ENCODE measurements at places on chromosomes 2 and 18.

DNA sequence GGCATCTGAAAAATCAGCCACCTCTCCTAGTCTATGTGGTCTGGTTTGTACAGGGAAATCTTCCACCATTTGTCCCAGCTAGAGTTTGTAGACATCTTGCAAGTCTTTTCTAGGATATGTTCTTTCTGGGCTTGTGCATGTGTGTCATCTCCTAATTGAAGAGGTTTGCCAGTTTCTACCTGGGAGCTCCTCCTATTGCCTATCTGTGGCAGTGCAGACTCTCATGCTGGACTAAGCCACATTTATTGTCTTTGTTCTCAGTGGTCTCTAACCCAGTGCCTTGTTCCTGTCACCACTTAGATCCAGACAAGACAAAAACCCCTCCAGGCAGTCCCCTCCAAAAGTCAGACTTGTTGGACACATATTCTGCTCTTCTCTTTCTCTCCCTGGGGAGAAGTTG lies 72.0 kb upstream of the MRPS9 start:
- no peak for ATAC-seq

DNA sequence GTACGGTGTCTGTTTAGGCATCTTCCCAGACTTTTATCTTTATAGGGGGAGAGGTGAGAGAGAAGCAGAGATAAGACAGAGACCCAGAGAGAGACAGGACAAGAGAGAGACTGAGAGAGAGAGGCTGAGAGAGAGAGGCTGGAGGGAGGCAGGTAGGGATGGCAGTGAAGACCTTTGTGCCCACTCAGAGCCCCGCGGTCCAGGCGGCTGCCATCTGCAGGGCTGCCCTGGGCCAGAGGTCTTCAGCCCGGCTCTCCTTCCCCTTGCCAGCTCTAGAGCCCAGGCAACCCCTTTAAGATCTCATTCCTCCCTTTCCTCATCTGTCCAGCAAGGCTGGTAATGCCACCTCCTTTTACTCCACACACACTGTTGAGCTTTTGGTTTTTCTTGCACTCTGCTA lies 610.0 kb downstream of the GALR1 start:
- peak; percentile 60 for ATAC-seq

GRCh38 chr2:216231867-216232266 lies 122.7 kb downstream of the XRCC5 start:
- ATAC-seq, result no peak

DNA sequence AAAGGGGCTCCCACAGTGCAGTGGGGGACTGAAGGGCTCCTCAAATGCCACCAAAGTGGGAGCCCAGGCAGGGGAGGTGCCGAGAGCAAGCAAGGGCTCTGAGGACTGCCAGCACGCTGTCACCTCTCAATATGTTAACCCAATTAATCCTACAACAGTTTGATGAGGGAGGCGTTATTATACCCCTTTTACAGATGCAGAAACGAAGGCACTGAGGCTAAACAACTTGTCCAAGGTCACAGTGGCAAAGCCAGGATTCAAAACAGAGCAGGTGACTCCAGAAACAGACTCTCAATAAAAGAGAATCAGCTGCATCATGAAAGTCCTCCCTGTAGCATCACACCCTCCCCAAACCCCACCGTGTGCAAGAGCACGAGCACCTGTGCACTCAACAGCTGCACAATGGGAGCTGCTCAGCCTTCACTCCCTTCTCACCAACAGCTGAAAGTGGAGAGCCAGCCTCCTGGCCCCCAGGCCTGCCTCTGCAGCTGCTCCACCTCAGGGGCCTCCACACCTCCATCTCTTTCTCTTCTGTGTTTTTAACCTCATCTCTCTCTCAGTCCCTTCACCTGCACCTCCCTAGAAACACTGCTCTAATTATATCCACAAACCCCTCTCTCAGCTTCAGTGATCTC lies 8.1 kb downstream of the NPC1 start:
- no peak for ATAC-seq

- no peak for ATAC-seq
These were observed 23.5 kb downstream of the MARCHF4 start for GRCh38 chr2:216348756-216349308.

DNA sequence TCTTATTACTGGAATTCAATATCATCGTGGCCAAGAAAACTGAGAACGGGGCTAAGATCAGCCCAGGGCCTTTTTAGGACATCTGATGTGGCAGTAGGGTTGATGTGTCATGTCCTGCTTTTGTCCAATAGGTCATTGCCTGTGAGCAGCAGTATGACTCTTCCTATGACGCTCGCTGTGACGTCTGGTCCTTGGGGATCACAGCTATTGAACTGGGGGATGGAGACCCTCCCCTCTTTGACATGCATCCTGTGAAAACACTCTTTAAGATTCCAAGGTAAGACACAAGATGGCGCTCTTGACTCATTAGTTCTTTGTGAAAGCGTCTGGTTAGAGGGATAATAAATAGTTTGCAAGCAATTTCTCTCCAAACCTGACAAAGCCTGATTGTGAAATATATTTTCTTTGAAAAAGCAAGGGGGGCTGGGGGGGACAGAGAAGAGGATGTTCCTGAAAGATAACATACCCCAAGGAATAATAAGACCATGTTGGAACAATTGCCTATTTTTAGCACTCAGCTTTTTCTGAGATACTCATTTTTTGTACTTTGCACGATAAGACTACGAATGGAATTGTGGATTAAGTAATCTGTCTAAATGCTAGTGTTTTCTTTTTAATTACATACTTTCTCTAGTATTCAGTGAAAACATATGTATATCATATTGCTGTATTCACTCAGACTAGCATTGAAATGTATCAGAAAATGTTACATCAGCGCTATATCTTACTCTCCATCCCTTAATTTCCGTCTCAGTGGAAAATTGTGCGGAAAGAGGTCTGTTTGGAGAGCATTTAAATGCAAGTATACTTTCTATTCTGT lies 58.1 kb downstream of the MYO3B start:
- ATAC-seq, result no peak

DNA sequence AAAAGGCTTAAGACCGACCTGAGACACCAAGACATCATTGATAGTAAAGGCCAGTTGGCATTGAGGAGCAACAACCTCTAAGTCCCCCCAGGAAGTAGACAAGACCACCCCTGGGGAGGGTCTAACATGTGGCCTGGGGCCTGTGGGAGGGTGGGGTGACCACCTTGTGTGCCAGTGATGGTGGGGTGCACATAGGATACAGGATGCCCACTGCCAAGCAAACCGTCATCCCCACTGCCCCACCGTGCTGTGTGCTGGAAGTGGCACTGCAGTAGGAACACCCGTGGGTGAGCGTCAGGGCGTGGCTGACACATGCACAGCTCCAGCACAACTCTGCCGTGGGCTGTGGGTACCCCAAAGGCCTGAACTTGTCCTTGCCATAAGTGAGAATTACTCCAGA lies 84.3 kb upstream of the LGALSL start:
- ATAC-seq, result peak; percentile 39

DNA sequence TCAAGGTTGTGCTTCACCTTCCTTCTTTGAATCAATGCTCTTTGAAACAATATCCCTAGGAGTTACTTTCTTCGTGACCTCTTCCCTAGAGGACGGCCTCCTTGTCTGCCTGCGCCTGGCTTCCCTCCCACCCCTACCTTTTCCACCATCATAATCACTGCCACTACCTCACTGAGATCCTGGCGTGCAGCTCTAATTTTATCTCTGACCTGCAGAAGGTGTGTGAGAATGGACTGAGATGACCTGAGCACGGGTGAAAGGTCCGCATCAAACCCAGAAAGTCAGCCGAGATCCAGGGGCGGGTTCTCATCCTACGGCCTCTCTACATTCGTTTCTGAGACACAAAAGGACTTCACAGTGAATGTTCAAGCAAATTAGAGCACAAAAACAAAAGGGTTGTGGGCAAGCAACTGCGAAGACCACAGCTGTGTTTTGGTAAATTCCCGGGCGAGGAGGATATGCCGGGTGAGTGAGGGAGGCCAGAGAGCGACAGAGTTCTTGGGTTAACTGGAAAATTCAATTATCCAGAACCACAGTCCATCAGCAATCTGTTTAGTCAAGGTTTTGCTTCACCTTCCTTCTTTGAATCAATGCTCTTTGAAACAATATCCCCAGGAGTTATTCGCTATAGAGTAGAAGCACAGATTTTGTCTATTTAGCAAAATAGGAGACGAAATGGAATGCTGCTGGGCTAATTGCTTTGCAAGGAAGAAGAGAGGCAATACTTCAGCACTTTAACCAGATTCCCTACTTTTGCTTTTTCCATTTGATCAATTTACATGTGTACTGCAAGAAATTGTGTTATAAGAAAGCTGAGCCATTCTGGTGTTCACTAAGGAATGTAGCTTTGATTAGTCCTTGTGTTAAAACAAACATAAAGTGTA lies 212.6 kb downstream of the ACKR3 start:
- ATAC-seq, result no peak

DNA sequence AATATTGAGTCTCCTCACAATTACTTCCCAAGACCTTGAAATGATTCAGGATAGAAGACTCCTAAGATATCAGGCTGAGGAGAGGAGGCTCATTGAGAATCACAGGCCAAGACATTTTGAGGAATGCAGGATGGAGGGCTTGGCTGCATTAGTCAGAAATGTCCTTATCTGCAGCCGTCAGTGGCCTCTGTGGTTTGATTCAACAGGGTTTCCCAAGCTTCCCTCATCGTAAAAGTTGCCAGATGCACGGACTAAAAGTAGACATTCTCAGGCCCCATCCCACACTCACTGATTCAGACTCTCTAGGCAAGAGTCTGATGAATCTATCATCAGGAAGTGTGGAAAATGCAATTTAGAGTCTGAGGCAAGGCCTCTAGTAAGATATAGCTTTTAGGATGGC lies 34.0 kb upstream of the TMEM178A start:
- no peak for ATAC-seq

GRCh38 chr2:85792783-85793441 lies 39.1 kb downstream of the ATOH8 start:
- no peak for ATAC-seq

All from stimulated activated memory B cell treated with anti-CD40 and anti-IgM and Interleukin-4, amounts not matched to agents 10 μg/mL and 1 μg/mL and 100 μg/mL, for 72 hours (primary cell).